Activated CD8-positive, alpha-beta memory T cell treated with anti-CD3 and anti-CD28 coated beads for 1 hour (primary cell): ENCODE measurements at places on chromosomes 1 and 21.

GRCh38 chr1:5466487-5466886 is 525.7 kb downstream of the NPHP4 start:
- no peak for DNase-seq

DNA sequence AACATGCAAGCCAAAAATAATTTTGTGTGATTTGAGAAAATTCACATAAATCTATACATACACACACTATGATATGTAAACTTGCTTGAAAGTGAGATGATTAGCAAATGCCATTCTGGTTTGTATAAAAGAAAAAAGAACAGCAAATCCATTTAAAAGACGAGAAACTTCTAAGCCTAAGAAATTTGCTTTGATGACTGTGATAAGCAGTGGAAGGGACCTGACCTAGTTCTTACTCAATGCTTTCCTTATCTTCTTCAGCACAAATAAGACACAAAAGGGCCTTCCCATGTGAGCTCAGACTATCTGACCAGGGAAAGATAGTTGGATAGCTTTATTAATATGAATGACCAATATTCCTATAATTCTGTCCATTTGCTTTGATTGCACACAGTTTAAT is 25.3 kb upstream of the NMNAT2 start:
- no peak for DNase-seq

- DNase-seq = no peak
Observed at GRCh38 chr1:183804916-183805841, at the start of gene RGL1. TSS of gene RGL1 (plus strand) at chr1:183805120. CDS start at chr1:183805298, 178 bp downstream.

GRCh38 chr1:237187842-237188241 is 145.9 kb downstream of the RYR2 start:
- DNase-seq = no peak

DNA sequence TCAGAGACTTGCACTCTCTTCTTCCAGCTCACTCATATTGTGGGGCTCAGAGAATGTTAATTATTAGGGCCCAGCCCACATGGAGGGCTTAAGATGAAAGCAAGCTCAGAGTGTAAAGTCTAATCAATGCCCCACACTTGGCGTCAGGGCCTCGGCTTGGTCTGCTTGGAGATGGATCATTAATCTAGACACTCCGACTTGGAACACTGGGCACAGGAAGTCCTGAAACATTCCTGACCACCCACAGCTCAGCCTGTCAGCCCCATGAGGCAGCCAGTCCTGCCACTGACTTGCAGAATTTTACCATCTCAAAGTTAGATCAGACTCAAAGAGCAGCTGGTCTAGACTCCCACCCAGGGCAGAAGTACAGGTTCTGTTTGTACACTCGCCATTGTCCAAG is 69.8 kb upstream of the TRABD2B start:
- DNase-seq = no peak

DNA sequence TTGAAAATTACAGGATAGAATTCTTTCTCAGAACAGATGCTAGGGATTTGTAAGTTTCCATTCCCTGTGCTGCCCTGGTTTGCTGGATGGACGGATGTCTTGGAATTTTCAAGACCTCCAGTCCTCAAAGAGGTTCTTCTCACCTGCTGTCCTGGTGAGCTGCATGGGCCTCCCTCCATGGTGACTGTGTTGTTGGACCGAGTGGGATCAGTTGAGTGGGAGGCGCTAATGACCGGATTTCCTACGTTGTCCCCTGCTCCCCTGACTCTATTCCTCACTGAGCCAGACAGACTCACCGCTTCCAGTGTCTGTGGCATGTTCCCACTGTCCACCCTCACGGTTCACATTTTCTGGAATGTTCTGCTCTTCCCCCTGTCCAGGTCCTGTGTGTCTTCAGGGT is 229.8 kb downstream of the CAMTA1 start:
- DNase-seq = no peak

- no peak for DNase-seq
Observed at GRCh38 chr1:84361796-84362195, 36.5 kb upstream of the DNASE2B start.

DNA sequence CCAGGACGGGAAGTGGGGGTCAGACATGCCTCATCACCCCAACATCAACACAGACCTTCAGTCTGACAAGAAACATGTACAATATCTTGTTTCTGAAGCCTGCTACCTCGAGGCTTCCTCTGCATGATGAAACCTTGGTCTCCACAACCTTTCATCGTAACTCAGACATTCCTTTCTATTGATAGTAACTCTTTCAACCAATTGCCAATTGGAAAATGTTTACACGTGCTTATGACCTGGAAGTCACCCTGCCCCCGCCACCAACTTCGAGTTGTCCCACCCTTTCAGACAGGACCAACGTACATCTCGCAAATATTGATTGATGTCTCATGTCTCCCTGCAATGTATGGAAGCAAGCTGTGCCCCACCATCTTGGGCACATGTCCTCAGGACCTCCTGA is 159.5 kb downstream of the ETS2 start:
- DNase-seq = no peak

DNA sequence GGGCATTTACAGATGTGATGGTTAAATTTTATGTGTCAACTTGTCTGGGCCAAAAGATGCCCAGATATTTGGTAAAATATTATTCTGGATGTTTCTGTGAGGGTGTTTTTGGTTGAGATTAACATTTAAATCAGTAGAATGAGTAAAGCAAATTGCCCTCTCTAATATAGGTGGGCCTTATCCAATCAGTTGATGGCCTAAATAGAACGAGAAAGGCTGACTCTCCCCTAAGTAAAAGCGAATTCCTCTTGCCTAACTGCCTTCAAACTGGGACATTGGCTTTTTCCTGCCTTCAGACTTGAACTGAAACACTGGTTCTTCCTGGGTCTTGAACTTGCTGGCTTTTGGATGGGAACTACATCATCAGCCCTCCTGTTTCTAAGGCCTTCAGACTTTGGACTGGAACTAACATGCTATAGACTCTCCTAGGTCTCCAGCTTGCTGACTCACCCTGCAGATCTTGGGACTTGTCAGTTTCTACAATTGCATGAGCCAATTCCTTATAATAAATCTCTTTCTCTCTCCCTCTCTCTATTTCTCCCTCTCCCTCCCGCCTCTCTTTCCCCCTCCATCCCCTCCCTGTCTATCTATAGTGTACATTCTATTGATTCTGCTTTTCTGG is 10.2 kb upstream of the NAV1 start:
- DNase-seq = no peak

DNA sequence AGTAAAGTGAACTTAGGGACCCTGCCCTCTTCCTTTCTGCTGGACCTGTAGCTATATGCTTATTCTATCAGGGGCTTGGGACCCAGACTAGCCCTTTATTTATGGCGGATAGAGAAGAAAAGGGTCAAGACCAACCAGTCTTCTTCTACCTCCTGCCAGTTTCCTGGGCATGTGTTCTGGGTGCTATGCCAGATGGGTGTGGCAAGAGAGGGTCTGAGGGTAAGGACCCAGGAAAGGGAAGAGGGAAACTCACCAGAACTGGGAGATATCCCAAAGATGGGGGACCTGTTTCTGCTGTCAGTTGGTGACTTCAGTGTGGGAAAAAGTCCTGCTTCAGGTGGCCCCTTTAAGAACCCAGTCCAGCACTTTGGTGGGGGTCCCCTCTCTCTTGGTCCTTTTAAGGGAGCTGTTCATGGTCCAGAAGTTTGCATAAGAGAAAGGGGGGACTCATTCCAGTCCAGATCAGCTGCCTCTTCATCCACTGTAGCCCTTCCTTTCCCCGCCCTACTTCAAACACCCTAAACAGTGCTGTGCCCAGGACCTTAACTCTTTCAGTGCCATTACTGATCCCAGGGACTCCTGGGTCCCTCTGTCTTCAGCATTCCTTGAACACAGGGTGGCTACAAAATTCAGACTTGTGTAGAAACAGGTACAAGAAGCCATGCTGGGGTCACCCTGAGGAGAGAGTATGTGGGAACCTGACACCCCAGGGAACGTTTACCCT is 18.4 kb downstream of the SSR2 start:
- DNase-seq = no peak

GRCh38 chr1:173164178-173164577 is 43.0 kb downstream of the TNFSF4 start:
- no peak for DNase-seq

DNA sequence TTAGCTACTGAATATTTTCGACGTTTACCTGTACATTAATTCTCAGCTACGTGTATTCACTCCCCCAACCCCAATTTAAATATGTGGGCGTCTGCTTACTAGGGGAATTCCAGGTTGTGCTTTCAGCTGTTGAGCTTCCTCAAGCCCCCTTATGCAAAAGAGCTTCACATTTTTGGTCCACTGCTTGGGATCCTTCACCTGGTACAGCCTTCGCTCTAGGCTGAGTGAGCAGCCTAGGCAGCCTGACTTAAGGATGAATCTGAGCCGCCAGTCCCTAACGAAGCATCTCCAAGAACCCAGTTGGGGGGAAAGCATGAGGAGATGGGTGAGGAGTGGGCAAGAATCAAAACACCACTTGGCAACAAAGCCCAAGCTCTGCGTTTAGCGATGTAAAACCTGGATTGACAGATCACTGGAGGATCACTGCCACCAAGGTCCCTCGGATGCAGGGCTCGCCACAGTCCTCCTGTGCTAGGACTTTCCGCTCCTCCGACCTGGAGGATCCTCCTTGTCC is 674 bp downstream of the BCL10 start:
- DNase-seq = no peak

GRCh38 chr21:44057960-44058651 is 46.0 kb downstream of the TRAPPC10 start:
- DNase-seq = no peak

DNA sequence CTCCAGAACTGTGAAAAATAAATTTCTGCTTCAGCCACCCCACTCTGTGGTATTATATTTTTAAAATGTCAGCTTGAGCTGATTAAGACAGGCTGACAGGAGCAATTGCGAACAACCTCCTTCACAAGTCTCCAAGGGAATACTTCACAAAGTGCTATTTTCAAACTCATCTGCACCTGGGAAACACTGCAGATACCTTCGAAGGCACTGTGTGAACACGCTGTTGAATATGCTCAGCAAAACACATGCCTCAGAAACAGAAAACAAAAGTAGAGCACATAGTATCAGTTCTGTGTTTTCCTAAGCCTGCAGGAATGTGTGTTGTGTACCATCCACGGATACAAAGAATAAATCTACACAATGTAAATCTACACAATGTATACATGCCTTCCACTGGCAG is 10.6 kb downstream of the TSPAN2 start:
- DNase-seq = no peak

- DNase-seq = no peak
Observed at GRCh38 chr1:183873642-183874041, 68.7 kb downstream of the RGL1 start.

DNA sequence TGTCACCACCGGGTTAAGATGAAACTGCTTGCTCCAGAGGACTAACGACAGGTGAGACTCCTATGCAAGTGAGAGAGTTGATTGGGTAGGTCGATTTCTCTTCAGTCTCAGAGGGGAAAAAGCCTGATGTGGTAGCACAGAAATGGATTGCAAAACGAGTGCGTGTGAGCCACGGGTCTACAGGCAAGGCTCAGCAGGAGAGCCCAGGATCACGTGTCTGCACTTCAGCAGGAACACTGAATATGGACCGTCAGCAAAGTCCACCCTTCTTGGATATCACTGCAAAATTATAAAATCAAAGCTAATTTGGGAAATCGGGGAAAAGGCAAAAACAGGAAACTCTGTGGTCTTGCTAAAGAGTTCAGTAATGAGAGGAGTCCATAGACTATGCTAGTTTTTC is 107.7 kb upstream of the ZNF648 start:
- DNase-seq = no peak

DNA sequence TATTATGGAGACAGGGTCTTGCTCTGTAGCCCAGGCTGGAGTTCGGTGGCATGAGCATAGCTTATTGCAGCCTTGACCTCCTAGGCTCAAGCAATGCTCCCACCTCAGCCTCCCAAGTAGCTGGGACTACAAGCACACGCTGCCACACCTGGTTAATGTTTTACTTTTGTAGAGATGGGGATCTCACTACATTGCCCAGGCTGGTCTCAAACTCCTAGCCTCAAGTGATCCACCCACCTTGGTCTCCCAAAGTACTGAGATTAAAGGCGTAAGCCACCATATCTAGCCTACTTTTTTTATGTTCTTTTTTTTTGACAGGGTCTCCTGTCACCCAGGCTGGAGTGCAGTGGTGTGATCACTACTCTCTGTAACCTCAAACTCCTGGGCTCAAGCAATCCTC is 5.9 kb upstream of the BCL2L15 start:
- DNase-seq = no peak

- DNase-seq = peak; percentile 65
Observed at GRCh38 chr1:203765029-203765837, at the start of gene LAX1. TSS of gene LAX1 (plus strand) at chr1:203765183. CDS start at chr1:203765566, 383 bp downstream.

DNA sequence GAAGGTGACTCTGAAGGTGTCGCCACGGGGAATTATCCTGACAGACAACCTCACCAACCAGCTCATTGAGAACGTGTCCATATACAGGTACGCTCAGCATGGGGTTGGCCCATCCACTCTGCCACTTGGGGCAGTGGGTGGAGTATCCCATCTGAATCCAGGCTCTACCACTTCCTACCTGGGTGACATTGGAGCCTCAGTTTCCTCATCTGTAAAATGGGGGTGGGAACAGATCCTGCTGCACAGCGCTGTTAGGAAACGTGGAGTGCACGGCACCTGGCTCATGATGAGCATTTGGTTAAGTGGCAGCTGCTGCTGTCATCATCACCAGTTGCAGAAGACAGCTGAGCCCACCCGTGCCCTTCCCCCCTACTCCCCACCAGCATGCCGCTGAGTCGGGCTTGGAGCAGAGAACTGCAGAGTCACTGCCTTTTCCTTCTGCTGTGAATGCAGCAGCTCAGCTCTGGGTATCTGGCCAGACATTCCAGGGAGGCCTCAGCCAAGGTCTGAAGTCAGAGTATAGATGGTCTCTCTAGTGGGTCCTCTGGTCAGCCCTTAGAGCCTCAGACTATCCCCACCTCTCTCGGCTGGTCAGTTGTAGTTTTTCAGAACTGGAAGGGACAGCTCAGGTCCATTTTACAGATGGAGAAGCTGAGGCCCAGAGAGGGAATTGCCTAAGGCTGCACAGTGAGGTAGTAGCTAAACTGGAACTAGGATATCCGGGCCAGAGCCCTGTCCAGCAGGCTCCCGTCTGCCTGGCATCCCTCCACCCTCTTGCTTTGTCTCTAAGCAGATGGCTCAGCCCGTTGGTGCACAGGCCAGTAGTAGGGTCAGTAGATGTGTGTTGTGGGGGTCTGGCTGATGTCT is 11.7 kb downstream of the LDLRAP1 start:
- DNase-seq = no peak

DNA sequence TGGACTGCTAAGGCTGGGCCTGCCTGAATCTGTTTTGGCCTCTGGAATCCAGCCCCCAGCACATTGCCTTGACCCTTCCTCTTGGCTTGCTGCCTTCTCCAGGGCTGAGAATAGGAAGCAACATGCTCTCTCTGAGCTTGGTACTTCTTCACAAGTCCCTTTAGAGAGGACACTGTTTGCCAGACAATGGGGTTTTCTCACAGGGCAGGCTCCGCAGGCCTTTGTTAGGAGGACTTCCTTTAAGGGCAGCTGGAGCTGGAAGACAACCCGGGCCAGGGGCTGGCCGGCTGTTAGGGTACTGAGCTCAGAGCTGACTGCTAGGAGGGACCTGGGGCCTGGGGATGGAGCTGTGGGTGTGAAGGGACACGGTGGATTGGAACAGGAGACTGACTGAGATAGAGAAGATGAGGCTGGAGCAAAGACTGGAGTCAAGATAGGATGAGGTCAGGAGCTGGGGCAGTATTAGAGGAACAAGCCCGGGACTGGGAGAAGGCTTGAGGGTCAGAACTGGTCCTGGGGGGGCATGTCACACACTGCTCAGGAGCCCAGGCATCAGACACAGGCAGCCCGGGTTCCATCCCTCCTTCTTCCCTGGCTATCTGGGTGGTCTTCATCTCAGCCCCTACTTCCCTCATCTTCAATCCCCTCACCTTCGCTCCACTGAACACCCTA is 5.4 kb upstream of the ALPL start:
- DNase-seq = no peak
